ENCODE measurements at places on chromosomes 1 and 21. TPM values are rescaled to one million over a fixed set of nuclear protein-coding genes. Genes with fewer than 3 reads are reported as not detected.

DNA sequence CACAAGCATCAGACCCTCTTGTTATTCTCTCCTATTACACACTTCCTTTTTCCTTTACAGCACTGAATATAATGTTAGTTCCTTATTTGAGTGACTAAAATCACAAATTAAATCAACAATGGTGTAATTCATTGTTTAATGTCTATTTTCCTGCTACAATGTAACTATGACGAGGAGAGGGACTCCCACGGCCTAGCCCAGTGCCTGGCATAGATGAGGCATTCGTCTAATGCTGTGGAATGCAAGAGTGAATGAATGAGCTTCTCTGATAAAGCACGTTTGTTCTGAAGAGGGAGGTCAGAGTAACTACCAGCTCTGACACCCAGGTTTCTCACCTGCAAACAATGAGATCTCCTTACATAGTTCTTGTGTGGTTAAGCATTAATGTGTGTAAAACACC is 479.4 kb downstream of the OMA1 start:
- no peak for DNase-seq

DNA sequence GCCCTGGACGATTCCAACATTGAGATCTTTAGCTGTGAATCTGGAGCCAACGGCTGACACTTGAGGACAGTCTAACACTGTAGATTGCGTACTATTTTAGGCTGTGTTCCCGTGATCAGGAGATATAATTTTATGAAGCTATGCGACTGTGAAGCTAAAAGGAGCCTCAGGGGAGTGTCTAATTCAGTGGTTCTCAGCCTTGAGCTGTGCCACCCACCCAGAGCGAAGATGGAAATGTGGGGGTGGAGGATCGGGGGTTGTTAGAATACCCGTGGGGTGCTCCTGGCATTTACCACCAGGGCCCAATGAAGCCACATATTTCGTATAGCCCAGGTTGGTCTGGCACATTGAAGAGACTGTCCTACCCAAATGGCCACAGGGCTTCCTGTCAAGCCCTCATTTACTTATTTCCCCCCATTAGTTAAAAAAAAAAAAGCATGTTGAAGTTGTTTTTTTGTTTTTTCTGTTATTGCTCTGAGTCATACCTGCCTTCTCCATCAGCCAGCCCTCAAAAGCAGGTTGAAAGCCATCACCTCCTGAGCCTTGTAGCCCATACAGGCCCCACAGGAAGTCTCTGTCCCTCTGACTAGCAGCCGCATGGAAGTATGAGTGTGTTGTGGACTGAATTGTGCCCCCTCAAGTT is 141.7 kb downstream of the GALNT2 start:
- no peak for DNase-seq

DNA sequence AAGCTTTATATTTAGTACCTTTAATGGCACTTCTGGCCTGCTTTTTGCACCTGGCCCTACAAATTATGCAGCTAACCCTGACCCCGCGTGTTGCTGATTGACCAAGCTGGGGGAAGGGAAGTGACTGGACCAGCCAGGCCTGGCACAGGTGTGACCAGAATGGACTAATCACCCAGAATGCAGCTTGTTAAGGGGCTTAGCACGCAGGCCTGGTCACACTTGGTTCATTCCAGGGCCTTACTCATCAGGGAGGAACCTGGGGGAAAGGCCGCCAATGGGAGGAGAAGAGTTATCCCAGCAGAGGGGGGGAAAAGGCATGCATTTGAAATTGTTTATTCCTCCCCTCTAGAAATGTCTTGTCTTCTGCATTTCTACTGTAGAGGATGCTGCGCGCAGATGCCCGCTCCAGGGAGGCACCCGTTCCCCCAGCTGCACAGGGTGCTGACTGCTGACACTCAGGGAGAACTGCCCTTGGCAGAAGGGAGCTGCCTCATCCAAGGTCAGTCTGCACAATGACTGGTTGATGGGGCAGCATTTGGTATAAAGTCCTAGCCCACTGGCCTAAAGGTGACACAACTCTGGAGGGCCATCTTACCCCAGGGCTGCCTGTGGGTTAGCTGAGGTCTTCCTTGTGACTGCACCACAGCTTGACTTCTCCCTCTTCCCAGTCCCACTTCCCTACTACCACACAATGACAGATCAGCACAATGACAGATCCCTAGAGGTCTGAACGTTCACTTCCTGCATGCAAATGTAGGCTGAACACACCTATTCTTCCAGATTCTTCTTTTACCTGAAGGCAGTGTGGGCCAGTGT is 29.0 kb downstream of the DHCR24 start:
- DNase-seq: no peak

DNA sequence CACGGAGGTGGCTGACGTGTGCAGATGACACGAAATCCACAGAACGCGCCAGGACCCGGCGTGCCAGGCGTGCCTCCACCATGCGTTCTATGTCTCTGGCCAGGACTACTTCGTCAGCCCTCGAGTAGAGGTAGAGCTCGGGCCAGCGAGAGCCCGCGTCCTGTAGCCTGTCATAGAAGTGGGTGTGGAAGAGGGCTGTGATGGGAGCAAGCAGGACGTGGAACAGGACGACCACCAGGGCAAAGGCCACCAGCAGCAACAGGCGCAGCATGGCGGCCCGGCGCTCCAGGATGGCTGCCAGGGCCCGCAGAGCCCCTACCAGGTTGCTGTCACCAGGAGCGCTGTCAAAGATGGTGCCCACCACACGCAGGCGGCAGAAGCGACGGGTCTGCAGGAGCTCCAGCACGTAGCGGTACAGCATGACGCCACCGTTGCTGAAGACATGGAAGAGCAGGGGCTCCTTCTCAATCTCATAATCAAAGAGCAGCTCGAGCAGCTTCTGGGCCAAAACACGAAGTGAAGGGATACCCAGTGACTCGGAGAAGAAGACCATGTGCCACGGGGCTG is 19.6 kb downstream of the TMEM53 start:
- DNase-seq: no peak

DNA sequence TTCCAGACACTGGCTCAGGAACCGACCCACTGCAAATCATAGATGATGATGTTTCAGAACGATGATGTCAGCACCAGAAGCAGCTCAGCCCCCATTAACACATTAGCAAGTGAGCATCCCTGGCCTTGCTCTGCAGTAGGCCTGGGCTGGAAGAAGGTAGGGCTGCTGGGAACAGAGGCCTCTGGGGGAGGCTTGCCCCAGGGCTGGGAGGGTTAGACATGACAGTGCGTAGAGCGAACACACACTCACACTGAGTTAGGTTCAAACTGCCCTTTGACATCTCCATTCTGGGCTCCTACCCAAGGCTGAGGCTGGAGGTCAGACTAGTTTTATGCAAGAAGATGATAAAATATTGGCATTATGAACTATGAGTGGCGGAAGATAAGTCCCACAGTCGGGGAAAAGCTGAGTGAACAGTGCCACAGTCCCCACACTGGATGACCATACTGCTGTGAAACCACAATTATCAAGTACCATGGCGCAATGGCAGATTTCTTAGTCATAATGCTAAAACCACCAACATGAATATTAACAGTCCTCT is 91.1 kb downstream of the DMRTB1 start:
- no peak for DNase-seq

C1orf210 gene
- 31.3 TPM for total RNA-seq

- DNase-seq: no peak
Observed at GRCh38 chr1:23101887-23102286, 66.8 kb downstream of the LUZP1 start.

NUDT17 gene
- total RNA-seq: 4.0 TPM

ZNF648 gene
- not detected for total RNA-seq

CRB1 gene
- 1.0 TPM for total RNA-seq

GRCh38 chr1:64197076-64197475 is 6.3 kb upstream of the UBE2U start:
- DNase-seq: no peak

GRCh38 chr1:181257117-181257516 is 168.6 kb downstream of the IER5 start:
- DNase-seq: no peak

- DNase-seq: no peak
Observed at GRCh38 chr1:234842726-234843641, 233.0 kb upstream of the IRF2BP2 start.

PANK4 gene
- 31.3 TPM for total RNA-seq

RHD gene
- not detected for total RNA-seq

- DNase-seq: no peak
Observed at GRCh38 chr21:16287046-16287445, 557.3 kb downstream of the USP25 start.

GRCh38 chr1:52482326-52483004 is 70.4 kb downstream of the TUT4 start:
- no peak for DNase-seq

DNA sequence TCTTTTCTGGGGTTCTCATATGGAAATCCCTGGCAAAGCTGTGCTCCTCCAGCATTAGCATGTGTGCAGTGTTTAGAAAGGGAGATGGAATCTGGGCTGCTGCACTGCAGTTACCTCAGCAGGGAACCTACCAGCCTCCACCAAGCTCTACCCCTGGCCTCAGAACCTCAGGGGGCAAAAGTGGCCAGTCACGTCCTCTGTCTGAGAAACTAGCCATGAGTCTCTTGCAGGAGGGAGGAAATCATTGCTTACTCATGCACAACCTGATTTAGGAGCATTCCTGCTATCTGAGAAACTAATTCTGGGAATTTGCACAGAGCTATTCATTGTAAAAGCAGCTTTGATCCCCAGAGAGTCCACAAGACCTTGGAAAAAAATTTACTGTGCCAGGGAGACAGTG is 80.6 kb upstream of the IPO9 start:
- DNase-seq: no peak

DNA sequence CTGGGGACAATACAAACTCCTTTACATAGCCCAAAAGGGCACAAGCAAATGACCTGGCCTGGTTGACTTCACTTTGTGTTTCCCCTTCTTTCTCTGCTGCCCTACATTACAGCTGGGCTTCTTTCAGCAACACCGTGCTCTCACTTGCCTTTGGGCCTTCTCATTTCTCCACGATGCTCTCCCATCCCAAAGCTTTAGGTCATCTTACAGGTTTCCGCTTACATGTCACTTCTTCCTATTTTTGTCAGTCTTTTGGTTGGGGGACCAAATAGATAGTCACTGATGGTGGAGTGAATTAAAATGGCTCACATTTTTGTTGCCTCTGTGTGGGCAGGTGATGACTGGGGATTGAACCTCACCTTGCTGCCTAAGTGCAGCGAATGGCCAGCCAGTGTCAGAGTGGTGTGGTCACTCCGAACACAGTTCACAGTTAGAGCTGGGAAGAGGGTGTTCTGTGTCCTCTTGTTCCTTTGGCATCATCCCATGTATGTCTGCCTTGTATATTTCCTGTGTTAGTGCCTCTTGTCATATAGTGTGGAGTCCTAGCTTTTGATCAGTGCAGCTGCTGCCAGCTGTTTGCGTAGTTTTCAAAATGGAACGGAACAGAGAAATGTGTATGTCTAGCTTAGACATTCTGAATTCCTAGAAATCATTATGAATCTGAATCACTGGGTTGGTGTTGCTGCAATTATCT is 134.8 kb downstream of the NOS1AP start:
- DNase-seq: no peak

DNA sequence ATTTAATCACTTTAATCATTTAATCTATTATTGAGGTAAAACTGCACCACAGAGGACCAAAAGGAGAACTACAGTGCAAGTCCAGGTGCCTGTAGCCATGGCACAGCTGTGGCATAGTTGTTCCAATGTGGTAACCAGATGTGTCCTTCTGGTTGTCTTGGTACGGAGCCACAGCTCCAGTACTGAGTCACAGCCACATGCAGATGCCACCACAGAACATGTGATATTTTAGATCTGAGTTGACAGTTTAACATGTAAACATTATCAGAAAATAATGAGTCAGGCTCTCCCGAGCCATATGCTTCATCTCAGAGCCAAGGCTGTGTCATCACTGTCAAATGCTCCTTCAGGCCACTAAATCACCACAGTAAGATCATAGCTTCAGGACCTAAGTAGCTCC is 56.4 kb upstream of the RGS7 start:
- no peak for DNase-seq

- DNase-seq: no peak
Observed at GRCh38 chr1:110185181-110185580, 24.9 kb upstream of the KCNC4 start.

Measured in breast epithelium (tissue), 4 donors.